ENCODE measurements at places on chromosomes 4 and X.
A peak's percentile ranks its signal among the peaks of the same experiment; 100 is the strongest.

GRCh38 chr4:111283066-111283677 lies 660.3 kb upstream of the PITX2 start:
- peak; percentile 1 for DNase-seq

- DNase-seq: no peak
Measured at GRCh38 chr4:59369229-59369628, 1830.9 kb upstream of the ADGRL3 start.

GRCh38 chr4:7263166-7263565 lies 70.8 kb downstream of the SORCS2 start:
- DNase-seq: no peak

GRCh38 chrX:71941776-71942175 lies 31.1 kb downstream of the NHSL2 start:
- no peak for DNase-seq

GRCh38 chrX:4762196-4762595 lies 1048.7 kb upstream of the PRKX start:
- DNase-seq: no peak

- no peak for DNase-seq
Measured at GRCh38 chr4:159358226-159358625, 255.3 kb downstream of the RAPGEF2 start.

DNA sequence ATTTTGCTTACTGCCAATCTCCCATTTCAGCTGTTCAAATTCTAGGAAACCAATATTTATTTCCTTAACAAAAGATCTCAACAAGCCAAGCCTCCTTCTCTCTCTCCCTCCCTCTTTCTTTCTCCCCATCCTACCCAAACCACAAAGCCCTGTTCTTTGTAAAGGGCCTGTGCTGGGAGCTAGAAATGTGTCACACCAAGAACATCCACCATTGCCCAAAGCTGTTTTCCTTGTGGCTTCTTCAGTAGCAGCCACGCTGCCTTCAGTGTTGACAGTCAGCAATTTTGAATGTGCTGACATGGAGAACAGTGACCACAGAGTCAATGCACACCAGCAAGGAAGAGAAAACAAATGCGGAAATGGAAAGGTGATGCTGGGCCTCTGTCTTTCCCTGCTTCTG lies 203.0 kb downstream of the MAML3 start:
- DNase-seq: no peak

GRCh38 chr4:182144626-182145333 lies 98.4 kb upstream of the TENM3 start:
- DNase-seq: no peak

- no peak for DNase-seq
Measured at GRCh38 chr4:86223472-86223871, 136.4 kb downstream of the MAPK10 start.

- no peak for DNase-seq
Measured at GRCh38 chr4:69749771-69750170, 10.6 kb downstream of the SULT1B1 start.

DNA sequence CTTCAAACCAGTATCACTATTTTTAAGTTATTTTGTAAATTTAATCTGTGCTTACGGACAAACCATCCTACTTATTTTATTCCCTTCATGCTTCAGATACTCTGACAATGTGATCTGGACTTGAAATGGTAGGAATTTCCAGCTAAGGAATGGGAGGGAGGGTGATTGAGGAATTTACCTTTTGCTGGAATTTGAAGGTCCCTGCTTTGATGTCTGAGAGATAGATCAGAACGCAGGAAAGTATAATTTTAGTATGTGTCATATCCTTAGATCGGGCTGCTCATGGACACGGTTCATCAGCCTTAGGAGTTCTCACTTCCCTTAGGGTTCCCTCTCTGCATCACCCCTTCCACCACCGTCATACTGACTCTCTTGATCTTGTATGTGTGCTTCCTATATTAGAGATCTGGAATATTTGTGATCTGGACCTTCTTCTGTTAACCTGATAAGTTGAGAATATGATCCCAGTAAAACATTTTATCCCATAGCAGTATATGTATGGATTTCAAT lies 16.8 kb downstream of the OCRL start:
- DNase-seq: no peak

GRCh38 chr4:118991686-118992085 lies 103.0 kb downstream of the SYNPO2 start:
- no peak for DNase-seq

- no peak for DNase-seq
Measured at GRCh38 chrX:150845091-150845490, 53.4 kb downstream of the CD99L2 start.

DNA sequence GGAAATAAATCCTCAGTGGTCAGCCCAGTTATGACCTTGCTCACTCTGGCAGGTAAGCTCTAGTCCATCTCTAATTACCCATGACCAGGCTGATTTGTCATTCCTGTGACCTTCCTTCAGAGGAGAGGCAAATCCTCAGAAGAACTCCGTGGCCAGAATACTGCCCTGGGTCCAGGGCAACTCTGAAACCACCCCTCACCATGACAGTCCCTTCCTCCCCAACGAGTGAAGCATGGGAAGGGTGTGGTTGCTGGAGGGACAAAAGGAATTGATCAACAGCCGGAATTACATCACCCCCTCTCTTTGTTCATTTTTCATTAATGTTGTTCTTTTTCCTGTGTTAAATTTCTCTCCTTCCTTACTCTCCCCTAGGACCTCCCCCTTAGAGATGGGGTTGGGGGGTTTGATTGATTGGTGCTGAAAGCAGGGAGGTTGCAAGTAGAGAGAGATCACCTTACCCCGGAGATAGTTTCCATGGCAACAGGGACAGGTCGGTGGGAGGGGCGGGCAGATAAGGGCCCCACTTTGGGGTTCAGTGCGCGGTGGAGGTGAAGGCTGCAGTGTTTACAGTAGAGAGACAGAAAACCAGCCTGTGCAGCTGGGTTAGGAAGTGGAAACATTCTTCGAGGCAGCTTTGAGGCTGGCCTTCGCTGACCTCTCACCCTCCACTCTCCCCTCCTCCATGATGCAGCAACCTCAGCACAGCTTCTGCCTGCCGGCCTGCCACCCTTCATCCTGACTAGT lies 647.4 kb downstream of the BCOR start:
- DNase-seq: no peak

GRCh38 chr4:8033067-8033755 lies 93.5 kb upstream of the AFAP1 start:
- DNase-seq: no peak

DNA sequence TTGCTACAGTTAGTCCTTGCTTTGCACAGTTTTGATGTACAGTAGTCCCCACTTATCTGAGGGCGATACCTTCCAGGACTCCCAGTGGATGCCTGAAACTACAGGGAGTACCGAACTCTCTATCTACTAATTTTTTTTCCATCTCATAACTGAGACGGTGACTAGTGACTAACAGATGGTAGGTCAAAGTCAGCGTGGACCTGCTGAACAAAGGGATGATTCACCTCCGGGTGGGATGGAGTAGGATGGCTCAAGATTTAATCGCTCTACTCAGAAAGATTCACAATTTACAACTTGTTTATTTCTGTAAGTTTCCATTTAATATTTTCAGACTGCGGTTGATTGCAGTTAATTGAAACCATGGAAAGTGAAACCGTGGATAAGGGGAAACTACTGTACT lies 655.8 kb downstream of the ZNF674 start:
- DNase-seq: no peak

DNA sequence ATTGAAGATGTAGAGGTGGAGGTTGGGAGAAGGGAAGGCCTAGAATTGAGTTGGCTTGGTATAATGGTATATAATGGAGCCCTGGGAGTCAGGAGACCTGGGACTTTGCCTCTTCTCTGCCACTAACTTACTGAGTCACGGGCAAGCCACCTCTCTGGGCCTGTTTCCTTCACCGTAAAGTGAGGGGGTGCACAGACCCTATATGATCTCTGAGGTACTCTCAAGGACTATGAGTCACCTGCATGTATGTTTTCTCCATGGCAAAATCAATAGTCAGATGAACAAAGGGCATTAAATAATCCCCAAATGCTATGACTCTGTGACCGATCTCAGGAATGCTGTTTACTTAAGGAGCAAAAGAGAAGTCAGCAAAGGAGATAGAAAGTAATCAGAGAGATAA lies 5.1 kb downstream of the P2RY4 start:
- DNase-seq: no peak

- no peak for DNase-seq
Measured at GRCh38 chrX:132533409-132533808, 44.6 kb upstream of the MBNL3 start.

- DNase-seq: no peak
Measured at GRCh38 chrX:83759872-83760271, 101.1 kb upstream of the CYLC1 start.

DNA sequence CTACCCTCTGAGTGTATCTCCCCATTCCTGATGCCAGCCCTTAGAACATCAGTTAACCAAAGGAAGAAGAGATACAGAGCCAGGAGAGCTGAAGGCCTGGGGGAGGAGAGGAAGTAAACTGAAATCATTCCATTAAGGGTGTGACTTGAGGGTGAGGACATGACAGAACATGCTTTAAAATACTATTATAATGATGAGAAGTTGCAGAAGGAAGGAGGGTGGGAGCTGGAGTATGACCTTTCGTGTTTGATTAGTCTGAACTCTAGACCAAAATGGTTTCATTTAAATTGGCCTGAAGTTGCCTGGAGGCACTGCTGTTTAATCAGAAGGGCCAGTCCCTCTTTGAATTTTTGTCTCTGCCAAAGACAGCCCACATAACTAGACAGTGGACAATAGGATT lies 11.4 kb downstream of the INTS6L start:
- no peak for DNase-seq

- no peak for DNase-seq
Measured at GRCh38 chr4:52574036-52574435, 85.1 kb downstream of the USP46 start.

GRCh38 chr4:38921151-38921550 lies 53.5 kb downstream of the FAM114A1 start:
- DNase-seq: no peak

- DNase-seq: no peak
Measured at GRCh38 chr4:10045481-10045880, 24.2 kb upstream of the SLC2A9 start.

All from bone marrow (tissue), 2 donors.